ENCODE measurements at places on chromosomes 4 and X.

- no peak for DNase-seq
These were observed 14.8 kb downstream of the PDHA1 start for GRCh38 chrX:19358521-19358920.

DNA sequence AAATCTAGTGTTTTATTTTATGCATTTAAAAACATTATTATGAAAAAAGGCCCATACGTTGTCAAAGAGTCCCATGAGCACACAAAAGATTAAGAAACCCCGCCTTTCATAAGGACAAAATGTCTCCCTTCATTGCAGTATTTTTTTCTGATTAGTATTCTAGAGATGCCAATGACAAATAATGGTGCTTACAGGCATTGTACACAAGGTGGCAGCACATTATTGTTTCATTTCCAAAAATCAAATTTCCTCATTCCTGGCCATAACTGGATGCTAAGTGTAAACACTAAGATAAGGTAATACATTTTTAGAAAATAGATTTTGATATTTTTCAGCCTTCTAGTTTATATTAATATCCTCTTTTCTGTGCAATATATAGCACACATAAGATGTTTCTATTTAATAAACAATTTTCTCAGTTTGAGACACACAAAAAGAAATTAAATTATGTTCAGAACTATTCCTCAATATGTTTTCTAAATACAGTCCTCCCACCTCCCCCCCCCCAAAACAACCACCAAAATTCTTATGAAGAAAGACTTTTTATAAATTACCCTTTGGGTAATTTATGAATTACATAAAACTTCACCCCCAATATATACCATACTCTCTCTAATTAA is 47.7 kb downstream of the TIGD2 start:
- peak; percentile 43 for DNase-seq

DNA sequence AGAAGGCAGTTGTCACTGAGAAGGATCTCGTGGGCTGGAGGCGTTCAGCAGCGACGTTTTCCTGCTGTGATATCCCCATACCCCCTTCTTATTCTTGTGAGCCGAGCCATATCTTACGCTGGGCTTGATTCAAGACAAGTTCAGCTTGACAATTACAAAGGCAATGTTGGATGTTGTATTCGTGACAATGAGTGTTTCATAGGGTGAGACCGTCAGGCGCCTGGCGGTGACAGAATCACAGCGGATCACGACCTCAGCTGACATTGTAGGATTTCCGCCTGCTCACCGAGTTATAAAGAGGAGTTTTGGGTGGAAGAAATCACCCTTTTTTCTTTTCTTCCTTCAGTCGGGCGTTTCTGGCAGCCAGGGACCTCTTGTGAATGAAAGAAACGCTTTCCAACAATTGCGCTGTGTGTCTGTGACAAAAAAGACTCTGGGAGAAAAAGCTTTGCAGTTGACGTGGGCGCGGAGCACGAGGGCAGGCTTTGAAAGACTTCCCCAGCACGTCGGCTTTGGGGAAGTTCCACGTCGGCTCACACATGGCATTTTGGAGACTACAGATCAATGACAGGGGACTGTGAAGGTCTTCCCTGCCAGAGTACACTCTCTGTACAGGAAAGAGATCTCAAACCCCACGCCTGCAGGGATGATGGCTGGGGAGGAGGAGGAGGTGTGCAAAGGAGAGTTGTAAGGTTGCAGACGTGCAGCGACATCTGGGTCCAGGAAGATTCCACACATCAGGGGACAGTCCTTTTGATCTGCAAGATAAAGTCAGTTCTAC is 135.4 kb downstream of the CRLF2 start:
- no peak for DNase-seq

DNA sequence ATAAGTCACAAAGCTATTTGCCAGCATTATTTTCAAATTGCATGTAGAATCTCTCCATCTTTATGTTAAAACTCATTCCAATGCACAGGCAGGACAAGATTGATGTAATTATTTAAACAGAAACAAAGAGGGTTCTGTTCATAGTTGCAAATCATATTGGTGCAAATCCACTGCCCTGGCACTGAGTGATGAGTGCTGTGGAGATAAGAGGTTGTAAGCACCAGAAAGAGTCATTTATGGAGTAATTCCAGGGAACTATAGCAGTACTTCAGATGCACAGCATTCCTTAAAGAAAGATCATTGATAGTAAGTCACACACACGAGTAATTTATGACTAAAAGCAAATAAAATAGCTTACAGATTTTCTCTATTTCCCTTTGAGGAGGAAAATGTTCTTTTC is 337.7 kb upstream of the CTSO start:
- no peak for DNase-seq

GRCh38 chr4:139968831-139969230 is 185.2 kb downstream of the MAML3 start:
- DNase-seq, result no peak

DNA sequence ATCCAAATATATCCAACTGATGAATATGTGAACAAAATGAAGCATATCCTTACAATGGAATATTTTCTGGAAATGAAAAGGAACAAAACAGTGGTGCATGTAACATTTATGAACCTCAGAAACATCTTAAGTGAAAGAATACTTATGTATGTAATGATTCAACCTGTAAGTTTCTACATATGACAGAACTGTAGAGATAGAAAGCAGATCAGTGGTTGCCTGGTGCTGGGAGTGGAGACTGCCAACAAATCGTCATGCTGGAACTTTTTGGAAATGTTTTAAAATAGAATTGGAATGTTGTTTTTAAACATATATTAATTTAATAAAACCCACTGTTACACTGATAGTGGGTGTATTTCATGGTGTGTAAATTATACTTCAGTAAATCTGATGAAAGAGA is 667.5 kb downstream of the RAPGEF2 start:
- DNase-seq, result no peak
